ENCODE measurements at places on chromosomes 2 and 18.

DNA sequence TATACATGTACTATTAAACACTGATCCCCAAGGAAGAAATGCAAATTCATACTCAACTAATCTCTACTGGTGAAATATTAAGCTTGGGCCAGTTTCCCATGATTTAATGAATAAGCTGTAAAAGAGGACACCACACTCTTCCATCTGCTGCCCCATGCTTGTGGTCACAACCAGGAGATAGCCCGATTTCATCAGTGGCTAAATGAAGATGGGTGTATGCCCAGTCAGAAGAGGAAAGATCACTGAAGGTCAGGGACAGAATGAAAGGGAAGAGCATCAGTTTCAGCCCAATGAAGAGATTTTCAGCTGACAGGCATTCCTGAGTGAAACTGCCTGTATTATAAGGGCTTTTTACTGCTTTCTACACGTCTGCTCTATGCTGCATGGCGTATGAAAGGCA lies 103.5 kb downstream of the KCNS3 start:
- no peak for DNase-seq

- no peak for DNase-seq
Measured at GRCh38 chr2:193900292-193900691, 1705.6 kb upstream of the TMEFF2 start.

GRCh38 chr2:239821694-239822075 lies 203.5 kb downstream of the NDUFA10 start:
- DNase-seq, result no peak

- no peak for DNase-seq
Measured at GRCh38 chr2:64035072-64035942, 16.1 kb upstream of the VPS54 start.
